EL (cell line): ENCODE measurements at places on chromosomes 16 and 17.

- DNase-seq = no peak
Observed at GRCh38 chr16:81932668-81933067, 78.6 kb downstream of the SDR42E1 start.

DNA sequence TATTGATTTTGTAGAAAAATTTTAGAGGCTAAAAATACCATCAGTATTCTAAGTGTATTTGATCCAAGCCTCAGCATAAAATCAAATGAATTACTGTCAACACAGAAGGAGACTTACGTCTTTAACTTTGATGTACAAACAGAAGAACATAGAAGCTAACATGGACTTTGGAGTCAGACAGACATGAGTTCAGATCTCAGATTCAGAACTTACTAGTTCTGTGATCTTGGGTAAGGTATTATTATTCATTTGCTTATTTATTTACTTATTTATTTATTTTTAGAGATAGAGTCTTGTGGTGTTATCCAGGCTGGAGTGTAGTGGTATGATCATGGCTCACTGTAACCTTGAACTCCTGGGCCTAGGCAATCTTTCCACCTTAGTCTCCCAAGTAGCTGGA is 4.0 kb upstream of the SLFN12L start:
- no peak for DNase-seq

GRCh38 chr17:38672788-38673706 is 1.7 kb downstream of the EPOP start:
- DNase-seq = no peak

GRCh38 chr17:34851961-34852540 is 109.2 kb downstream of the CCT6B start:
- DNase-seq = no peak

- DNase-seq = no peak
Observed at GRCh38 chr17:44360144-44360533, 3.5 kb downstream of the FAM171A2 start.

DNA sequence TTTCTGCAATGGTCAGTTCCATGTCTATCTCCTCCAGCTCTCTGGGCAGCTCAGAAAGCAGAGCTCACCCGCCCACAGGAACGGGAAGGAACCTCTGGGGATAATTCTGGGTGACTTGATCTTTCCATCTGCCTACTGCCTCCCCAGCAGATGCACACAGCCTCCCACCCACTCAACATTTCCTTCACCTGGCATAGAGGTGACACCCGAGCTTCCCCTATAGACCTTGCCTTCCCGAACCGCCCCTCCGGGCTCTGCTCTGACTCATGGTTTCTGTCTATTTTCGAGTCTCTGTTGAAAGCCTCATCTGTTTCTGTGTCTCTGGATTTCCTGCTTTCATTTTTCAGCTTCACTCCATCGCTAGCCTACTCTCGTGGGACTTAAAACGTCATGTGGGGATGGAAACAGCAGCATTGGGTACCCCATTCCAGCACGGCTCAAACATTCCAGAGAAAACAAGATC is 11.4 kb downstream of the GGA3 start:
- DNase-seq = no peak

DNA sequence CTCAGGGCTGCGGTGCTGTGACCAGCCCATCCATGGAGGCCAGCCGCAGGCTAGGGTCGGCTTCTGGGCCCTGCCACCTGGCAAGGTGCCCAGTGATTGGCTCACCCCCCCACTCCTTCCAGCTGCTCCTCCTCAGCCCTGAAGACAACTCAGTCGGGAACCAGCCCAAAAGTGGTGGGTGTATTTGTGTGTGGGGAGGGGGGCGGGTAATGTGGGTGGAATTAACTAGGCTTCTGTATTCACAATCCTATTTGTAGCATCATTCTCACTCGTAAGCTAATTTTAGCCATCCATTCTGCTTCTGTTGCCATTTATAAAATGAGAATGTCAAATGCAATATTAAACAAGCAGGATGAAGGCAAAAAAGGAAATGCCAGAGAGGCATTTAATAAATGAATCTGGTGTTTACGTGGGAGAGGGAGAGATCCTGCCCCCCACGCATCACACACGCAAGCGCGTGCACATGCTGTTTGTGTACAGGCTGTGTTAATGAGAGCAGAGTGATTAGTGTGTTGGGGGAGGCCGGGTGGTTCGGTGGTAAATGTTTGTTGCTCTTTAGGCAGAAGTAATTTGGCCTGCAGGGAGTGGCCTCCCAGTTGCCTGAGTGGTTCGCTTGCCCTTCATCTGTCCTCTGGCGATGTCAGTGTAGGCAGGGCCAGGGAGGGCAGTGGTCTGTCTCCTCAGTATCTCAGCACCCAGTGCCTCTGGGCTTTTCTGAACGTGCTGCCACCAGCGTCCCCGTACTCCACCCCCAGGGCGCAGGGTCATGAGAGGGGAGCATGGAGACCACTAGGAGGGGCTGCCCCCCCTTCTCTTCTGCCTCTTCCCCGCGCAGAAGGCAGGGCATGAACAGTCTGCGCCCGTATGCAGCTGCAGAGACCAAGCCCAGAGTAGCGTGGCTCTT is 140.1 kb downstream of the CCDC182 start:
- no peak for DNase-seq
